ENCODE measurements at places on chromosomes 6 and 20. TPM values are rescaled to one million over a fixed set of nuclear protein-coding genes. Genes with fewer than 3 reads are reported as not detected.

Gene ABT1
- 25.3 TPM for total RNA-seq

- DNase-seq, result no peak
Observed at GRCh38 chr6:84425971-84426705, 198.7 kb upstream of the CEP162 start.

DNA sequence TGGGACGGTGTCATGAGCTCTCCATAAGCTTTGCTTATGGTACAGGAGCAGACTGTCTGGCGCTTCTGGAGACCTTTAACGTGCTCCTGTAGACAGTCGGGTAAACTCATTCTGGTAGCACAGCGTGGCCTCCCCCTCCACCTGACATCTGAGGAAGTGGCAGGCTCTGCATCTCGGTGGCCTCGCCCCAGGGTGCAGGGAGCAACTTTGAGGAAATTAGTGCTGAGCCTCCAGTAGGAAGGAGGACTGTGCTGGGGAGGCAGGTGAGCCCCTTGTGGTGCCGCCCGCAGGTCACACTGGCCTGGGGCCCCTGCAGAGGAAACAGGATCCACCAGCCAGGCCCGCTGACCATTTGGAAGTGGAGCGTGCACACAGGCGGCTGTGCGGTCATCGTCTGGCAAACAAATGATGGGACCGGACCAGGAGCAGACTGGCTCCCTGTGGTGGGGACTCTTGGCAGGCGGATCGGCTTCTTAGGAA, 57.9 kb downstream of the SYNJ2 start:
- DNase-seq, result no peak

GRCh38 chr6:111938710-111939109, 65.5 kb upstream of the FYN start:
- no peak for DNase-seq

DNA sequence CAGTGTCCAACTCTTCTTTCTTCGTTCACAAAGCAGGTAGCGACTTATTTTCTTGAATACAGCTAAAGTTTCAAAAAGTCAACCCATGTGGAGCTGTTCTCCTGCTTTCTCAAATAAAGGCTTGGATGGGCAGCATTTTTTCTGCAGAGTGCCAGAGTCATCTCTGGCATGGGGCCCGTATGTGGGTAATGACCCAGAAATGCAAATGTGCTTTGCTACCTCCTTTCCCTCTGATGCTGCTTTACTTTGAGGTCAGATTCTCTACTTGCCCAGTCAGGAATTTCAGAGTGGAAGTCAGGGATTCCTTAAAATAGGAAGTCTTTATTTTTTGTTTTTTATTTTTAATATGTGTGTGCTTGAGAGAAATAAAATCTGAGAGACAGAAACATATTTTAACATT, 4.9 kb downstream of the NKAIN2 start:
- no peak for DNase-seq

Gene CGA
- total RNA-seq, result not detected

Gene SH3BGRL2
- 0.09 TPM for total RNA-seq

- no peak for DNase-seq
Observed at GRCh38 chr6:159233365-159234101, 64.3 kb downstream of the FNDC1 start.

GRCh38 chr6:33071569-33071968, 1.9 kb downstream of the HLA-DPA1 start:
- DNase-seq, result no peak

Gene SEMG1
- total RNA-seq, result not detected

Gene CCDC167
- 81.4 TPM for total RNA-seq

GRCh38 chr6:78810146-78810545, 57.2 kb upstream of the IRAK1BP1 start:
- DNase-seq, result no peak

Gene MACROD2
- total RNA-seq, result 4.5 TPM

Gene MDFI
- total RNA-seq, result not detected

GRCh38 chr20:1417790-1418189, 24.9 kb upstream of the FKBP1A start:
- no peak for DNase-seq

Gene TNF
- 2.5 TPM for total RNA-seq

DNA sequence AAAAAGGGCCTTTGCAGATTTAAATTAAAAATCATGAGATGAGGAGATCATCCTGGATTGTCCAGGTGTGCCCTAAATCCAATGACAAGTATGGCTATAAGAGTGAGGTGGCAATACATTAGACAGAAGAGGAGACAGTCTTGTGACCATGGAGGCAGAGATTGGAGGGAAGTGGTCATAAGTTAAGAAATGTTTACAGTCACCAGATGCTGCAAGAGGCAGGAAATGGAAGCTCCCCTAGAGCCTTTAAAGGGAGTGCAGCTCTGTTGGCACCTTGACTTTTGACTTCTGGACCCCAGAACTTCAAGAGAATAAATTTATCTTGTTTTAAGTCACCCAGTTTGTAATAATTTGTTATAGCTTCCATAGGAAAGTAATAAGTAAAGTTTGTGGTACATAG, 61.1 kb downstream of the HMGN3 start:
- no peak for DNase-seq

GRCh38 chr20:536426-537010, 7.1 kb downstream of the CSNK2A1 start:
- DNase-seq, result no peak

- DNase-seq, result no peak
Observed at GRCh38 chr6:147081076-147081609, 123.1 kb upstream of the STXBP5 start.

- no peak for DNase-seq
Observed at GRCh38 chr6:159056432-159056831, 11.6 kb upstream of the TAGAP start.

DNA sequence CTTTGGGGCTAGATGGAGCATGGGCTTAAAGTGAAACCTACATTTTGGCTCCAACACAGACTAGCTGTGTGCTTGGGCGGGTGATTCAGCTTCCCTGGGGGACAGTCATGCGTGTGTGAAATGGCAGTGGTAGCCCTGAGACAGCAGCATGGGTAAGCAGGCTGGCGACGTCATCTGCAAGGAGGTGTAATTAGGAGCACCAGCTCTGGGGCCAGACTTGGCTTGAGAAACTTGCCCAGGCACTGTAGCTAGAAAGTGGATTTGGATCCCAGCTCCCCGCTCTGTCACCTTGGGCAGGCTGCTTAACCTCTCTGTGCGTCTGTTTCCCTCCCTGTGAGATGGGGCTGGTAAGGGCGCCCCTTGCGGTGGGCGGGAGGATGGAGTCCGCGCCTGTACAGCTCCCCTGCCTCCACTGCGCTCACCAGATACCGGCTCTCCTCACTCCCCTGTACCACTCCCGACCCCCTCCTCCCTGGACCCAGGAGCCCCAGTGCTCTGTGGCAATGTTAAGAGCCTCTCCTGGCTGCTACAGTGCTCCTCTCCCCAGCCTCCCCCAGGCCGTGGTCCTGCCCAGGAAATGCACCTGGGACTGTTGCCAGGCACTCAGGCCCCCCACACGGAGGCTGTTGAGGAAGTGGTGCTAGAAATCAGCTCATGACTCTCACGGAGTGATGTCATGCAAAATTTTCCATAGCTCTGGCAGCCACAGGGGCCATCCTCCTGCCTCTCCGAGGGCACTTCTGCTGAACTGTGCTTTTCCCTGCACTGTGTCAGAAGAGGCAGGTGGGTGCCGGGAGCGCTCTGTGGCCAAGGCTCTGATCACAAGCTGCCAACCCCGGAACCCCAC, 44.6 kb downstream of the SYNJ2 start:
- peak; percentile 28 for DNase-seq

Gene MICAL1
- 108 TPM for total RNA-seq

GRCh38 chr6:138196122-138196738, 22.1 kb downstream of the PBOV1 start:
- DNase-seq, result no peak

Gene OLIG3
- total RNA-seq, result not detected

DNA sequence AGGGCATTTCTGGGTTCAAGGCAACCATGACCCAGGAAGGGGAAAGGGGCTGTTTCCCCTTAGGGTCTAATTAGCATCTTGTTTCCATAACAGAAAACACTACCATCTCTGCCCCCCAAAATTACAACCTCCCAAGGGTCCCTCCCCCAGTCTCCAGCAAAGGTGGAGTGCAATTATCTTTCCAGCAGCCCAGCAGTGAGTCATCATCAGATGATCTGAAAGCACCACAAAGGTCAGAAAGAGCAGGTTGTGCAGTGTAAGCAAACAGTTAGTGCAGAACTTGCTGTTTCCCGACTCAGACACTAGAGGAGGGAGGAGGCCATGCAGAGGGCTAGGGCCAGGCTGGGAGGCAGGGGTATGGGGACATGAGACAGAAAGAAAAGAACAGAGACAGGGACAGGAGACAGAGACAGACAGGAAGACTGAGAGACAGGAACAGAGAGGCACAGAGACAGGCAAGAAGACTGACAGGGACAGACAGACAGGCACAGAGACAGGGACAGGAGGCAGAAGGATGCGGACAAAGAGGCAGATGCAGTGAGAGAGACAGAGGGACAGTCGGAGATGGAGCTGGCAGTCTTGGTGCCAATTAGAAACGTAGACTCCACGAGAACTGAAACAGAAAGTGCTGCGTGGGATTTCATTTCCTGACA, 62.5 kb downstream of the PYGB start:
- DNase-seq, result peak; percentile 39

GRCh38 chr20:2738331-2739041, 45.9 kb downstream of the EBF4 start:
- DNase-seq, result no peak

DNA sequence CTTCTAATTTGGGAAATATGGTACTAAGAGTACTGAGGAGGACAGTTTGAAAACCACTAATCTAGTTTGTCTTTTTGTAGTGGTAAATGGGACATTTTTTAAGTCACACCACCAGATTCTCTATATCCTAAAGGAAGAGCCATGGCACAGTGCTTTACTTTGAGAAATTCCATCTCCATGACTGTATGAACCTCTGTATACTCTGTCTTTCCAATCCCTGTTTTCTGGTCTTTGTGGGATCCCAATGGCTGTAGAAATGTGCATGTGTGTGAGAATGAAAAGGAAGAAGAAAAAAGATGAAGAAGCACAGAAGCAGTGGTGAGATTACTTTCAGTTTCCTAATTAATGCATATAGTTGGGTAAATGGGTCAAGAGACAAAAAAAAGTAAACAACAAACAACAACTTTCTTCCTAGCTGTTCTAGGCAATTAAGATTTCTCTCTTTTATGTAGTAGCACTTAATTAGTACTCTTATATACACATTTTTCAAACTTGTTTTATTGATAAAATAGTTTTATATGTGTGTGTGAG, 141.2 kb upstream of the HCRTR2 start:
- DNase-seq, result no peak

Gene OPN5
- total RNA-seq, result not detected

GRCh38 chr20:16013631-16014030, 559.6 kb downstream of the KIF16B start:
- no peak for DNase-seq

Gene PGK2
- not detected for total RNA-seq

DNA sequence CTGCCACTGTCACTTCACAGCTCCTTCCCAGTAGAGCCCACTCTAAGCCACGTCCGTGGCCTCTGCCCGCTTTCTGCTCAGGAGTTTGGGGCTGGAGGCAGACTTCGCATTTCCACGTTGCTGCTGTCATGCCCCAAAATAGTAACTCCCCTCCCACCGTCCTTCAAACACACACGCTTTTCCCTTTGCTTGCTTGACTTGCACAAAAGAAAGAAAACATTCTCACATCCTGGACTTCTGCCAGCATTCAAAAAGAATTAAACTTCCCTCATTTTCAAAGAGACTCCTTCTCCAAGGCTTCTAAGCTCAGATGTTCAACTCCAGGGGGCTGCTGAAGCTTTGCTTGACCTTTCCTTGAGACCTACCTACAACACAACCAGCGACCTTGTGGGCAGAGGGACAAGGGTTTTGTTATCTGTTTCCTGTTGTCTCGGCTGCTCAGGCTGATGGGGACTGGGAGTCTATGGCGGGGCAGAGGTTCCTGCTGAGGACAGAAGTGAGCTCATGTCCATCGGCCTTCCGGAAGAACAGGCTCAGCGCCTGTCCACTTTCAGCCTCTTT, 263.8 kb upstream of the FOXQ1 start:
- no peak for DNase-seq

DNA sequence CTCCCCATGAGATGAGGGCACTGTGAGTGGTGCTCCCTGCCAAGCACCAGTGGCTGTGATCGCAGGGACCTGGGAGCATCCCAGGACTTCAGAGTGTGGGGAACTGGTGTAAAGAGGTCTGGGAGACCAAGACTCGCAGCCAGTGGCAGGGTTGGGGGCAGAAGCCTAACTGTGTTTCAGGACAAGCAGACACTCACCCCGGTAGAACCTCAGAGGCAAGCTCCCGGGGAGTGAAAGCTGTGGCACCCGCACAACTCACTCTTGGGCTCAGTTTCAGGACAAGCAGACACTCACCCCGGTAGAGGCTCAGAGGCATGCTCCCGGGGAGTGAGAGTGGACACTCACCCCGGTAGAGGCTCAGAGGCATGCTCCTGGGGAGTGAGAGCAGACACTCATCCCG, 112.8 kb downstream of the ASXL1 start:
- DNase-seq, result no peak

GRCh38 chr6:139257291-139257690, 34.5 kb downstream of the TXLNB start:
- no peak for DNase-seq

Gene PAQR8
- 6.2 TPM for total RNA-seq

GRCh38 chr6:118502169-118502568, 45.9 kb upstream of the PLN start:
- DNase-seq, result no peak

GRCh38 chr6:139334806-139335446, 39.5 kb downstream of the CITED2 start:
- no peak for DNase-seq

DNA sequence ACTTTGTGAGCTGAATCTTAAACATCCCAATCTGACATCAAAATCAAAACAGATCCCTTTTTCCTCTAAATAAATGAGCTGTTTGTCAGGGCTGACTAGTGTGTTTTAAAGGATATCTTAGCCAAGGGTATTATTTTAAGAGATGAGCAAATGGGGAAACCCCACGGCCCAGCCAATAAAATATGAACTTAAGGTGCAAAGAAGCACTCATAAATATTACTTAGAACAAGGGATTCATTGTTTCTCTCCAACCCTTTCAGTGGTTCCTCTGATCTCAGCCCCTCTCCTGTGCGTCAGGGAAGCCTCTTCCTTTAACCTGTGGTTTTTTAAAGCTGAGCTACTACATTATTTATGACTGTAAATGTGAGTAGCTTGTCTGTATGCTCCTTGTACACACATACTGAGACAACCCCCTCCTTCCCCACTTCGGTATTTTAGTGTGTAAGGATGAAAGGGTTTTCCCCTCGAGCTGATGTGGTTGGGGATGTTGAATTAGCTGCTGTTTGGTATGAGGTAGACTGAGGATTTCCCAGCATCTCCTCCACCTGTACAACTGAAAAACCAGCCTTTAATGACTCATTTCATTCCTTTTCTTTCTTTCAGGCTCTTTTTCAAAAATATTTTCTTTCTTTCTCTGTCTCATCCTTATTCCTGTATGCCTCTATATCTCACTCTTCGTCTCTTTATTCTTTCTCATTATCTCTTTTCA, 6.5 kb downstream of the BMP5 start:
- no peak for DNase-seq

- no peak for DNase-seq
Observed at GRCh38 chr6:6709106-6709505, 120.6 kb downstream of the LY86 start.

Measured in OCI-LY7 (cell line).